ENCODE measurements at places on chromosomes 4 and X. TPM values are rescaled to one million over a fixed set of nuclear protein-coding genes. Genes with fewer than 3 reads are reported as not detected.

FGA gene
- total RNA-seq: 0.49 TPM

MSX1 gene
- 1.5 TPM for total RNA-seq

AMBN gene
- total RNA-seq: not detected

ADH1A gene
- 0.49 TPM for total RNA-seq

CT45A3 gene
- not detected for total RNA-seq

PAGE4 gene
- total RNA-seq: 1.2 TPM

TCEAL7 gene
- 155 TPM for total RNA-seq

GLOD5 gene
- not detected for total RNA-seq

USP17L28 gene
- not detected for total RNA-seq

VCX3A gene
- not detected for total RNA-seq

GRCh38 chrX:9282325-9282724 is 182.5 kb upstream of the TBL1X start:
- H3K27ac ChIP-seq: no peak overlapping the region
- H3K27me3 ChIP-seq: peaks cover 22% of the 10 kb centered on the region
- peak; percentile 27 for DNase-seq
- no peak overlapping the region for H3K4me3 ChIP-seq
- H3K36me3 ChIP-seq: no peaks in the 10 kb centered on the region

- H3K4me1 ChIP-seq: no peaks in the 10 kb centered on the region
- H3K4me3 ChIP-seq: no peak overlapping the region
- no peak overlapping the region for H3K27ac ChIP-seq
- no peaks in the 10 kb centered on the region for H3K36me3 ChIP-seq
- H3K27me3 ChIP-seq: peaks cover 6% of the 10 kb centered on the region
Measured at GRCh38 chrX:46599051-46599560, 25.5 kb downstream of the CHST7 start.

DNA sequence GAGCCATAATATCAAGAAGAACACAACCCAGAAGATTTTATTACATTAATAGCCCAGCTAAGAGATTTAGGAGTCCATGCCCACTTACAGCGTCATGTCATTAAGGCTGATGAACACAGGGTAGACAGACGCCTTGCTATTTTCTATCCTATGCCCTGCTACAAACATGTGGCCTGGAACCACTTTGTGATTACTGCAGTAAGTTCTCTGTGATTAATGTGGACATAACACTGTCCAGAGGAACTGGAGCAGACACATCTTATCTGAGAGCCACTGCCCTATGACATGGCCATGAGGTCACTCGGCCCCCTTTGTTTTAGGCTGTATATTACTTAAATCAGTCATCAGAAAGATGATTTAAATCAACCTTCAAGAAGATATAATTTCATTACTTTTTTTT is 211.7 kb downstream of the MAML3 start:
- H3K4me3 ChIP-seq: no peak overlapping the region
- H3K27ac ChIP-seq: no peak overlapping the region
- DNase-seq: no peak
- H3K4me1 ChIP-seq: no peaks in the 10 kb centered on the region
- H3K36me3 ChIP-seq: no peaks in the 10 kb centered on the region
- H3K27me3 ChIP-seq: no peaks in the 10 kb centered on the region

DNA sequence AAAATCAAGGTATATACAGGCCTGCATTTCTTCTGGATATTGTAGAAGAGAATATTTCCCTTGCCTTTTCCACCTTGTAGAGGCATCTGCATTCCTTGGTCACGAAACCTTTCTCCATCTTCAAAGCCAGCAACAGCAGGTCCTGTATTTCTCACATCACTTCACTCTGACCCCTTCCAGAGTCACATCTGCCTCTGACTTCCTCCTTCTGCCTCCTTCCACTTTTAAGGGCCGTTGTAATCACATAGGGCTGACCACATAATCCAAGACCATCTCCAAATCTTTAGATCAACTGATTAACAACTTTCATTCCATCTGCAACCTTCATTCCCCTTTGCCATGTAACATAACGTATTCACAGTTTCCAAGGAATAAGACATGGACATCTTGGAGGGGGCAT is 38.3 kb upstream of the NDP start:
- DNase-seq: no peak
- no peaks in the 10 kb centered on the region for H3K4me1 ChIP-seq
- peaks cover 7% of the 10 kb centered on the region for H3K27me3 ChIP-seq
- no peak overlapping the region for H3K27ac ChIP-seq
- H3K4me3 ChIP-seq: no peak overlapping the region

- no peak overlapping the region for H3K4me3 ChIP-seq
- H3K27ac ChIP-seq: no peak overlapping the region
- no peaks in the 10 kb centered on the region for H3K4me1 ChIP-seq
- DNase-seq: no peak
Measured at GRCh38 chr4:10687526-10687925, 3.0 kb upstream of the CLNK start.

GRCh38 chr4:109611045-109611646 is 51.1 kb downstream of the MCUB start:
- no peak overlapping the region for H3K4me3 ChIP-seq
- no peak overlapping the region for H3K27ac ChIP-seq
- no peak for DNase-seq
- H3K4me1 ChIP-seq: no peaks in the 10 kb centered on the region
- no peaks in the 10 kb centered on the region for H3K27me3 ChIP-seq

DNA sequence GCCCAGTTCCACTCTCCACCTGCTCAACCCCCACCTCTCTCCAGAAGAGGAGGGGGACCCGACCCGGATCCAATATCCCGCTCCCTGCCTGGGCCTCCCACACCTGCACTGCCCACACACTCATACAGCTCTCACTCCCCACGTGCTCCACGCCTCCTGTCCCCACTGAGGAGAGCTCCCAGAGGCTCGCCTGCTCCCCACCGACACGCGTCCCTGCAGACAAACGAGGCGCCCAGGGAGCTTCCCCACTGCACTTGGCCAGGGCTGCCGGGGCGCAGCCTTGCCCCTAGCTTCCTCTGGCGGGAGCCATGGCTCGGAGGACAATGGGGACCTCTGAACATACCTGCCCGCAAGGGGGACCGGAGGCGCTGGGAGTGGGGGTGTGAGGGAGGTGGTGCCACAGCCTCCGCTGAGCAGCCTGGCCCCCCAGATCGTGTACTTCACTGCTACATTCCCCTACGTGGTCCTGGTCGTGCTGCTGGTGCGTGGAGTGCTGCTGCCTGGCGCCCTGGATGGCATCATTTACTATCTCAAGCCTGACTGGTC is 5.0 kb downstream of the SLC6A8 start:
- no peaks in the 10 kb centered on the region for H3K27me3 ChIP-seq
- DNase-seq: peak; percentile 23
- peaks cover 14% of the 10 kb centered on the region for H3K36me3 ChIP-seq
- H3K4me1 ChIP-seq: peaks cover 11% of the 10 kb centered on the region
- no peak overlapping the region for H3K4me3 ChIP-seq
- H3K27ac ChIP-seq: no peak overlapping the region

GRCh38 chr4:97778174-97778573 is 365.1 kb downstream of the STPG2 start:
- DNase-seq: no peak
- H3K27ac ChIP-seq: no peak overlapping the region
- H3K4me3 ChIP-seq: no peak overlapping the region
- H3K36me3 ChIP-seq: no peaks in the 10 kb centered on the region

GRCh38 chrX:80511969-80512760 is 91.9 kb downstream of the TENT5D start:
- no peak overlapping the region for H3K27ac ChIP-seq
- no peaks in the 10 kb centered on the region for H3K27me3 ChIP-seq
- DNase-seq: no peak

GRCh38 chr4:35695003-35695402 is 549.3 kb downstream of the ARAP2 start:
- DNase-seq: no peak
- no peaks in the 10 kb centered on the region for H3K27me3 ChIP-seq
- no peak overlapping the region for H3K27ac ChIP-seq
- no peak overlapping the region for H3K4me3 ChIP-seq
- no peaks in the 10 kb centered on the region for H3K4me1 ChIP-seq

GRCh38 chr4:123547216-123548165 is 150.9 kb downstream of the SPRY1 start:
- peaks cover 2% of the 10 kb centered on the region for H3K27me3 ChIP-seq
- H3K27ac ChIP-seq: no peak overlapping the region
- peaks cover 8% of the 10 kb centered on the region for H3K4me1 ChIP-seq
- no peak overlapping the region for H3K4me3 ChIP-seq
- DNase-seq: no peak

GRCh38 chr4:184331268-184331995 is 113.8 kb upstream of the ENPP6 start:
- no peak for DNase-seq
- H3K27me3 ChIP-seq: no peaks in the 10 kb centered on the region
- H3K4me1 ChIP-seq: peaks cover 7% of the 10 kb centered on the region
- no peaks in the 10 kb centered on the region for H3K36me3 ChIP-seq
- H3K27ac ChIP-seq: peak overlapping the region; percentile 59
- H3K4me3 ChIP-seq: no peak overlapping the region

DNA sequence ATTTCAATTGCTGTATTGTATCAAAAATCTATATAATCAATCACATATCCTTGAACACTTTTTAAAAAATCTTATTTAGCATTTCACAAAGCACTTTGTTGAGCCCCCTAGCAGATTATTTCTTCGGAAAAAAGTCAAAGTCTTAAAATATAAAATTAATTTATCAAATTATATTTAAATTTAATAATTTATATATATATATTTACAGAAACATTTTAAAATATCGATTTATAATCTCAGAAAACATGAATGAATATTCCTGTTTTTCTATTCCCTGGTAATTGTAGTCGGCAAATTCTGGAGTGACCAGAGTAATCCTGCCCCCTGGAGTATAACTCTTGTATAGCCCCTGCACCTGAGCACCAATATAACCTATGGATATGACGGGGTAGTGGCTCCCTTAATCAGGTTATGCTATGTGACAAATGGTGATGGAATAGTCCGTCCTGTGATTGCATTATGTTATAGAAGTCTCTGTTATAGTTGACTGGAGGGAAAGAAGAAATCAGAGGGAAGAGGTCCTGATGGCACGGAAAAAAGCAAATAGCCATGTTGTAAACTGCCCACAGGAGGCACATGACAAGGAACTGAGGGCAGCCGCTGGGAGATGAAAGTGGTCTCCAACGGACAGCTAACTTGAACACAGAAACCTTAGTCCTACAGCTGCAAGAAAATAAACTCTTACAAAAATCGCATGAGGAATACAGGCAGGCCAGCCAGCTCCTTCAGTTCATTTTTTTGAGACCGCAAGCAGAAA is 1092.3 kb downstream of the ARAP2 start:
- no peaks in the 10 kb centered on the region for H3K27me3 ChIP-seq
- no peaks in the 10 kb centered on the region for H3K36me3 ChIP-seq
- no peak overlapping the region for H3K27ac ChIP-seq
- H3K4me3 ChIP-seq: no peak overlapping the region
- DNase-seq: no peak
- no peaks in the 10 kb centered on the region for H3K4me1 ChIP-seq

DNA sequence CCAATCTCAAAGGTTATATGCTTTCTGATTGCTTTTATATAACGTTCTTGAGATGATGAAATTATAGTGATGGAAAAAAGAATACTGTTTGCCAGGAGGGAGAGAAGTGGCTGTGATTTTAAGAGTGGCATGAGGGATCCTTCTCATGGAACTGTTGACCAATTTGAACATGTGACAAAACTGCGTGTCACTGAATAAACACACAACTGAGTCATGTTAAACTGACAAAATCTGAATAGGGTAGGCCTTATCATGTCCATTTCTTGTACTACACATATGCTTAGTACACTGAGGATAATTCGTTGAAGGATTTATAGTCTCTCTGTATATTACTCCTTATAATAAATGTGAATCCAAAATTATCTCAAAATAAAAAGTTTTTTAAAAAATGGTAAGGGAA is 22.2 kb upstream of the HSPA4L start:
- H3K36me3 ChIP-seq: no peaks in the 10 kb centered on the region
- H3K27me3 ChIP-seq: no peaks in the 10 kb centered on the region
- no peak overlapping the region for H3K27ac ChIP-seq

DNA sequence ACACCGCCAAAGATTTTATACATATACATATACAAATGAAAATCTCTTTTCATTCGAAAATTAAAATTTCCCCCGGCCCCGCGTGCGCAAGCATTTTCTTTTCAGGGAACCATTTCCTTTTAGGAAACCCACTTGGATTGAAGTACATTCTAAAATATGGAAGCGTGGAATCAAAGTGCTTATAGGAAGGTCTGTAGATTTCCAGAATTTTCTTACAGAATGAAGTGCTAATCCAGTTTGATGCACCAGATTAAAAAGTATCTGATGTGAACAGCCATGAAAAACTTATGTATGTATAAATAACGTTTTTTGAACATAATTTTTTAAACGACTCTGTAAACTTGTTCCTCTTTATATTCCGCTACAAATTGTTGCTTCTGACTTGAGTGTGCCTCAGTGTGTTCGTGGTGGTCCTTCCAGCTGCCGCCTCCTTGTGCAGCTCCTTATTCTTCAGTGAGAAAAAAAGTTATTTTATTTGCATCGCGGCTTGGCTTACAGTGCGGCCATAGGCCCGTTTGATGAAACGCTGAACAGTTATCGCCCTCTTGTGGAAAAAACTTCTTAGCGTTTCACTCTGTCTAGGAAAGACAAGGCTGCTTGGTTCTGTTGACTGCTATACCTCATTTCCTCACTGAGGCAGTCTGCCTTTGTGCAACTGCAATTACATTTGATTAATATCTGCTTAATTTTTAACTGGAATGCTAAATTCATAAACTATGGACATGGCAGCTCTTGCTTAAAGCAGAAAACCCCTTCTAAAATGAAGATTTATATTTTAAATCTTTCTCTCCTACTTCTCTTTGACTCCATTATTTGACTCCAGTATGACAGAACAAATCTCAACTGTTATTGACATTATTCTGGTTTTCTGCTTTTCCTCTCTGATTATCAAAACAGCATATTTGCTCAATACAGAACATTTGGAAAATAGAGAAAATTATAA is 4.7 kb upstream of the NKX6-1 start:
- no peak overlapping the region for H3K4me3 ChIP-seq
- peaks cover 12% of the 10 kb centered on the region for H3K4me1 ChIP-seq
- peak; percentile 89 for DNase-seq
- H3K27ac ChIP-seq: no peak overlapping the region

GRCh38 chr4:84948056-84948455 is 18.4 kb downstream of the WDFY3 start:
- H3K4me3 ChIP-seq: no peak overlapping the region
- H3K27ac ChIP-seq: no peak overlapping the region
- H3K27me3 ChIP-seq: no peaks in the 10 kb centered on the region
- no peaks in the 10 kb centered on the region for H3K4me1 ChIP-seq
- DNase-seq: peak; percentile 26

DNA sequence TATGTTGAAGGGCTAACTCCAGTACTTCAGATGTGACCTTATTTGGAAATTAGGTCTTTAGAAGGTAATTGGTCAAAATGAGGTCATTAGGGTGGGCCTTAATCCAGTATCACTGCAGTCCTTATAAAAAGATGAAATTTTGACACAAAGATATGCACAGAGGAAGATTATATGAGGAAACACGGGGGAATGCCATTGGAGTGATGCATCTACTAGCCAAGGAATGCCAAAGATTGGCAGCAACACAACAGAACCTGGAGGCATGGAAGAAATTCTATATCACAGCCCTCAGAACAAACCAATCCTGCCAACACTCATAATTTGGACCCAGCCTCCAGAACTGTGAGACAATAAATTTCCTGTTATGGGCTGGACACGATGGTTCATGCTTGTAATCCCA is 17.6 kb downstream of the TRIM61 start:
- no peak for DNase-seq
- H3K27ac ChIP-seq: no peak overlapping the region
- H3K27me3 ChIP-seq: no peaks in the 10 kb centered on the region
- H3K4me3 ChIP-seq: no peak overlapping the region
- H3K36me3 ChIP-seq: peaks cover 2% of the 10 kb centered on the region
